DMS 273 treated with DMSO at 0.1 percent for 48 hours (cell line): ENCODE measurements at places on chromosomes 13 and 19.
A peak's percentile ranks its signal among the peaks of the same experiment; 100 is the strongest.

- no peak for DNase-seq
These were observed 473.3 kb downstream of the ITGBL1 start for GRCh38 chr13:101925731-101926130.

DNA sequence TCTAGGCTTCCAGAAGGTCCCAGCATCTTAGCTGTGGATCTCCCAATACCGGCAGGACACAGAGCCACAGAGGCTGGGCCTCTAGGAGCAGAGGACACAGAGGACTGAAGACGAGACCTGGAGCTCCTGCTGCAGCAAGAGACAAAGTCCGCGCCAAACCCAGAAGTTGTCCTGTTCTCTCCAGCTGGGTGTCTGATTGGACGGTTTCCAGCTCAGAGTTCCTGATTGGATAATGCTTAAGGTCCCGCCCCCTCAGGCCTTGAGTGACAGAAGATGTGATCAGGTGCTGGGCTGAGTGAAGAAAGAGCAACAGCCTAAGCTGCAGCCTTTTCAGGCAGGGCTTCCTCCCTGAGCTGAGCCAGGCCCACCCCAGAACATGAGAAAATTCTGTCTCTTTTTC lies 59.9 kb upstream of the ZNF85 start:
- DNase-seq, result no peak

DNA sequence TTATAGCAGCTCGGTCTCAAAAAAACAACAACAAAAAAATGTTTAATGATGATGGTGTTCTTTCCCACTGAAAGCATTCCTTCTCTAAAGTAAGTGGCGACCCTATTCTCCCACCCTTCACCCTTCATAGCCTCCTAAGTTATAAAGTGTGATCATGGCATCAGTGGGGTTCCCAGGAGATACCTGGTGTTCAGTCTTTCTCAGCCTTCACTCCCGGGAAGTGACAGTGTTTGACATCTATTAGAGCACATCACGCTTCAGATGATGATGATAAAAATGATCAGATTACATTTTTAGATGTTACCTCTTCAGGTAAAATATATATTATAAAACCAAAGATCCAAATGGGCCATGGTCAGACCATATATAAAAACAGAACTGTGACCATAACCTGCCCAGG lies 51.0 kb downstream of the TGDS start:
- DNase-seq, result no peak

DNA sequence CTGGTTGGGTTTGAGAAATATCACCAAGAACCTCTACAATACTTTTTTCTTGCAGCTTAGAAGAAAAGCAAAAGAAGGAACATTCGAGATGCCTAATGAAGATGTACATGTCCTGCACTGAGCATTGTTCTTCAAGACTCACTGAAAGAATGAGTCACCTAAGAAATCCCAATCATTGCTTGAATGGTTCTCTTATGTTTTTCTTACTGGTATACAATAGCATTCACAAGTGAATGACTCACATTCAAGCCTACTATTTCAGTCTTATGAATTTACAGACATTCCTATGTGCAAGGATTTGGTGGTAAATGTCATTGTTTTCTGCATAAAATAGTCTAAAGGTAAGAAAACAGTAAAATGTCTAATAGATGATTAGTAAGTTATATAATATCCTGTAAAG lies 594.6 kb downstream of the PCDH9 start:
- DNase-seq, result no peak

DNA sequence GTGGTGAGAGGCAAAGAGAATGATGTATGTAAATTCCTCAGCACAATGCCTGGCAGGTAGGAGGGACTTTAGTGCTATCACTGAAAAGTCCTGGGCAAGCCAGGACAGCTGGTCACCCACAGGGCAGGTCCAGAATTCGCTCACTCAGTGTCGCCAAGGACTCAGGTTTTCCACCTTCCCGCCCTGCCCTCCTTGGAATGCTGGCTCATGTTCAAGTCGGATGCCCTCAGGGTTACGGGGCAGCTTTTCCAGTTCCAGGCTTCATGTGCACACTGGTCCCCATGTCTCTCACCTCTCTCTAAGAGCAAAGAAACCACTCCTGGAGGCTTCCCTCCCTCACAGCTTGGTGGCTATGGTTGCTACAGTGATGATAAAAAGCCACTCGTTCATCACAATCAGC lies 24.8 kb upstream of the NAXD start:
- DNase-seq, result no peak

DNA sequence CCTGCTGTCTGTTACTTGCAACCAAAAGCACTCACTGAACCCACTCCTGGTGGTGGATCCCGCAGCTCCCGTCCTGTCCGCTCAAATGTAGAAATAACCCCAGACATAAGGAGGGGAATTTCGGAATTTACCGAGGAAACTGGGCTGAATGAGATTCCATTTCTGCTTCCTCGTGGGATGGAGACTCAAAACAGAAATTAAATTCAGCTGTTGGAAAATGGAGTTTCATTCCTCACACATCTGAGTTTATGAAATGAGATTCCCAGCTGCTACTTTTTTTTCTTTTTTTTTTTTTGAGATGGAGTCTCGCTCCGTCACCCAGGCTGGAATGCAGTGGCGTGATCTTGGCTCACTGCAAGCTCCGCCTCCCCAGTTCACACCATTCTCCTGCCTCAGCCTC lies 44.3 kb downstream of the COLGALT1 start:
- DNase-seq, result no peak

- no peak for DNase-seq
These were observed 82.9 kb downstream of the SLITRK5 start for GRCh38 chr13:87754097-87754496.

DNA sequence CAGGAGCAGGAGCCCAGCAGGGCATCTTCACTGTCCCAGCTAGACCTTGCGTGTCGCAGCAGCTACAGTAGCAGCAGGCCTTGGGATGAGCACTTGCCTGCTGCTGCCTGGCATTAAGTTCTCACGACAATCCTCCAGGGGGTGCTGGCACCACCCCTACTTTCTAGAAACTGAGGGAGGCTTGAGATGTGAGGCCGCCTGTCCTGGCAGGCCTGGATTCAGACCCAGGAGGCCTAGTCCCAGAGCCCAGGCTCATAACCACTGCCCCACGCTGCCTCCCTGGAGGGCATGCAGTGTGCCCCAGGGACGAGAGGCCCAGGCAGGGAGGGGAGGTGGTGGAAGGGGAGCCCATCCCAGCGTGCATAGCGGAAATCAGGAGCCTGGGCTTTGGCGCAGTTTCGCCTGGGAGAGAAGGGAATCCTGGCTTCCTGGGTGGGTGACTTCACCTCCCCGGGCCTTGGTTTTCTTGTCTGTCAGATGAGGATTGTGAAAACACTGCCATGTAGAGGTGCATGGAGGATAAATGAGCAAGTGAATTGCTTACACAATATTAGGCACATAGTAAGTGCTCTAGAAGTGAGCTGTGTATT lies 26.1 kb downstream of the PPP5C start:
- DNase-seq, result peak; percentile 33

- DNase-seq, result no peak
These were observed 84.8 kb downstream of the STOML3 start for GRCh38 chr13:38905861-38906260.

DNA sequence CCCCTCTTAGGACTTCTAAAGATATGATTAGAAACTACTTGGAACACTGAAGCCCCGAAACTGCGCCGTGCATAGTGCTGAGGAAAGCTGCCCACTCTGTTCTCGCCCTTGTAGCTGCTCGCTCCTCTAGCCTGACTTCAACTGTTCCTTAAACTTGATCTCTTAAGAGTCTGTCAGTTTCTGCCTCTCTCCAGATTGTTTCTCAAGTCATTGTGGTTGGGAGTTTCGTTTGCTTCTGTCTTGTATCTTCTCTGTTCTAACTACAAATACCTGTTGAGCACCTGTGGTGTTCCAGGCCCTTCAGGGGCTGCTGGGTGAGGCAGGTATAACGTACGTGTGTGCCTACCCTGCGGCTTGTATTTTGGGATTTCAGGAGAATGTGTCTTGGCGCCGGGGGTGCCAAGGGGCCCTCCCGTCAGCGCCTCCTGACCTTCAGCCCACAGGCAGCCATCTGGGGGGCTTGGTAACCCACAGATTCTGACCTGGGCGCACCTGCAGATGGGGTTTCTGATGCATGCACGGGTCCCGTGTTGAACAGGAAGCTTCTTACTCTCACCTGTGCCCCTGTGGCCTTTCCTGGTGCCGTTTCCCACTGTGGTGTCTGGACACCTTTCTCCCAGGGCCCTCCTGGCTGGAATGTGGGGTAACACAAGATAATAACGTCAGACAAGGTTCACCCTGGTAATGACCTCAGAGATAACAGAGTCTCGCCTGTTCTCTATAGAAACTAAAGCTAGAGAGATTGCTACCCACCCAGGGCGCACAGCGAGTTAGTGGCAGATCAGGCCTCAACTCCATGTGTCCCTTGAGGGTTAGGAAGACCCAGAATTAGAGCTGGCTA lies 17.2 kb upstream of the DCUN1D2 start:
- no peak for DNase-seq

GRCh38 chr13:99577934-99578917 lies 77.0 kb downstream of the TM9SF2 start:
- DNase-seq, result no peak

DNA sequence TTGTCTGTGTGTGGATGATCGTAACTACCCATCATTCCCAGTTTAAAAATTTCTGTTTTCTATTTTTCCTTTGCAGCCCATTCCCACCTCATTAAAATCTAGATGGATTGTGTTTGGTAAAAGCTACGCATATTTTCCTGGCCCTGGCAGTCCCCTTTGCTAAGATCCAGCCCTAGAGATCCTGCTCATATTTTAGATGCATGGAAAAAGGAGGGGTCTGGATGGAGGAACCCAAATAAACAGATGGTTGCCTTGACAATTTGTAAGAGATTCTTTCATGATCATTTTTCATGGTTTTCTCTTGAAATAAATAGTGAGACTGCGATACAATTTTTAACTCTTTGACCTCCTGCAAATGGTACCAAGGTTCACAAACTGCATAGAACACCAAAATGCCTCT lies 174.4 kb downstream of the SLC7A1 start:
- no peak for DNase-seq

DNA sequence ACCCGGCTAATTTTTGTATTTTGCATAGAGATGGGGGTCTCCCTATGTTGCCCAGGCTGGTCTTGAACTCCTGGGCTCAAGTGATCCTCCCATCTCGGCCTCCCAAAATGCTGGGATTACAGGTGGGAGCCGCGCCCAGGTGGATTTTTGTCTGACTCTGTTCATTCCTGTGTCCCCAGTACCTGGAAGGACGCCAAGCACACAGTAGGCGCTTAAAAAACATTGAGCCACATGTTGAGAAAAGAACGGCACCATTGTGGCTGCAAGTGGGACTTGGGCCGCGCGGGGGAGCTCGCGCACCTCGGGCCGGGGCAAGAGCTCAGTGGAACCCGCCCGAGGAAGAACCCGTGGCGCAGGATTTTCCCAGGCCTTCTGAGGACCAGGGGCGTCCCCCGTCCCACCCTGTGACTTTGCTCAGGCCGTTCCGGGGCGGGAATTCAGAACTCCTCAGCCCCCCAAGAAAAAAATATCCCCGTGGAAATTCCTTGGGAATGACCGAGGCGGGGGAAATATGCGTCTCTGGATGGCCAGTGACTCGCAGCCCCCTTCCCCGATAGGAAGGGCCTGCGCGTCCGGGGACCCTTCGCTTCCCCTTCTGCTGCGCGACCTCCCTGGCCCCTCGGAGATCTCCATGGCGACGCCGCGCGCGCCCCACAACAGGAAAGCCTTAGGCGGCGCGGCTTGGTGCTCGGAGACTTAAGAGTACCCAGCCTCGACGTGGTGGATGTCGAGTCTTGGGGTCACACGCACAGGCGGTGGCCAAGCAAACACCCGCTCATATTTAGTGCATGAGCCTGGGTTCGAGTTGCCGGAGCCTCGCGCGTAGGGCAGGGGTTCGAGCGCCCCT lies 1.4 kb upstream of the ICAM1 start:
- DNase-seq, result peak; percentile 44

DNA sequence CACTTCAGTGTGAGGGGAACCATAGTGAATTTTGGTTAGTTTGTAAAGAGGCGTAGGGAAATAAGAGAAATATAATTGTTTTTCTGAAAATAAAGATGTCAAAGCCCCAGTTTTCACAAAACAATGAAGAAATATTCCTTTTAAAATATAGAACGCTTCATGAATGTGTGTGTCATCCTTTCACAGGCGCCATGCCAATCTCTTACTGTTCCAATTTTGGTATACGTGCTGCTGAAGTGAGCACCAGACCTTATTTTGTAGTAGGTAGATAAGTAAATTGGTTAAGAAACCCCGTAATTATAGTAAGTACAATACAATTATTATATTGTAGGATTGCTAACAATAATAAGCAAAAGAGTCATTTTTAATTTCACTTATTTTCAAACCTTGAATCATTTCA lies 43.3 kb downstream of the NAA16 start:
- no peak for DNase-seq

DNA sequence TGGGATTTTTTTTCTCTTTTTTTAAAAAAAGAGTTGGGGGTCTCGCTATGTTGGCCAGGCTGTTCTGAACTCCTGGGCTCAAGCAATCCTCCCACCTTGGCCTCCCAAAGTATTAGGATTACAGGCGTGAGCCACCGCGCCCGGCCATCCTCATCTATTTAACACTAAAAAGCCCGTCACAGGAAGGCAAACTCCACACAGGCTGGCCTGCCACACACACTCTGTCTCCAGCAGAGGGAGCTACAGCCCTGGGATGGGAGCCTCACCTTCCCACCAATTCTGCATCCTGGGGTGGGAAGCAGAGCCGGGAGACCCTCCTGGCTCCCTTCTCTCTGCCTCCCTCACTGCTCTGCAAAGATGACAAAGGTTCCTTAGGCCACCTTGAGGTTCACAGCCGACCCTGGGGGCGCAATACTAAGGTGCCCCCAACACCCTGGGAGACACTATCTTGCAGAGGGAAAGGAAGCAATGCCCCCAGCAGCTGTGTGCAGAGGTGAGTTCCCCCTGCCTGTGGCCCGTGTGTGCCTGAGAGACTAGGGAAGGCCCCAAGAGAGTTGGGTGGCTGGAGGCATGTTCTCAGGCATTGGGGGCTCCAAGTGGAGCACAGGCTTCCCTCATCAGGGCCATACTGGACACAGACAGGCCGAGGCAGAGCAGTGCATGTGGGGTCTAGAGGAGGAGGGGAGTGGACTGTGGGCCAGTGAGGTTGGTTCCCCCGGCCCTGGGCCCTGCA lies 27.4 kb upstream of the TIMM44 start:
- no peak for DNase-seq

DNA sequence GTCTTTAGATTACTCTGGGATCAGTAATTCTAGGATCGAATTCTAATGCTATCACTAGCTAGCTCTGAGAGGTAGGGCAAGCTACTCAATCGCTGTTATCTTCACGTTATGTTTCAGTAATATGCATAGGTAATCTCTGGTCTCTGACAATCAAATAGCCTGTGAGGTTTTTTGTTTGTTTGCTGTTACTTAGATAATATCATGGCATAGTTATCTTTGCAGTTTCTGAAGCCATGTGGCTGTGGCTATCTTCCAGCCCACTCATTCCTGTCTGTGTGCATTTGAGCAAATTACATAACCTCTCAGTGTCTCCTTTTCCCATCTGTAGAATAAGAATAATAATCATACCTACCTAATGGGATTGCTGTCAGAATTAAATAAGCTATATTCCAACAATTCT lies 330.2 kb downstream of the PCDH9 start:
- no peak for DNase-seq

- no peak for DNase-seq
These were observed 30.0 kb upstream of the ZNRF4 start for GRCh38 chr19:5425260-5425659.

- DNase-seq, result no peak
These were observed 35.1 kb downstream of the SIAH3 start for GRCh38 chr13:45816427-45816826.

- no peak for DNase-seq
These were observed 212 bp downstream of the FFAR1 start for GRCh38 chr19:35347930-35348298.

GRCh38 chr13:110379905-110380341 lies 72.8 kb downstream of the COL4A2 start:
- no peak for DNase-seq

- DNase-seq, result no peak
These were observed 17.3 kb upstream of the CLDN10 start for GRCh38 chr13:95535243-95535642.

GRCh38 chr13:77930430-77930829 lies 11.8 kb upstream of the EDNRB start:
- DNase-seq, result no peak
